ENCODE measurements at places on chromosomes 13 and 19.

DNA sequence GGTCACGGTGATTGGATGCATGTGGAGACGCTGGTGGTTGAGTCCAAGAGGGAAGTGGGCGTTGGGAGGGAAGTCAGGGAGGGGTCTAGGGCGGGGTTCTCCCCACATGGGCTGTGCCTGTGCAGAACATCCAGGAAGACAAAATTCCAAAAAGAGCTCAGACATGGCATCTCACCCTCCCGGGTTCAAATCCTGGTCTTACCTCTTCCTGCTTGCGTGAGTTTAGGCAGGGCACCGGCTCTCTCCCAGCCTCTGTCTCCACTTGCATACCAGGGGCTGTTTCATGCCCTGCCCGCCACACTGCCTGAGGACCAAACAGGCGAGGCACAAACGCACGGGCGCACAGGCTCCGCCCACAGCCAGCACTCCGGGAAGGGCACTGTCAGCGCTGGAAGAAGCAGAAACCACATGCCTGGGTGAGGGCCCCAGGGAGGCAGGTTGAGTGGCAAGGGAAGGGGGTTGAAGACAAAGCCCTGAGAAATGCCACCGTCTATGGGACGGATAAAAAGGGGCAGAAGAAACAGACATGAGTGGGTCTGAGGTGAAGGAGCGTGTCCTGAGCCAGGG lies 123.6 kb upstream of the SOX1 start:
- no peak for DNase-seq

GRCh38 chr19:11093689-11094238 lies 4.5 kb downstream of the LDLR start:
- DNase-seq: no peak

DNA sequence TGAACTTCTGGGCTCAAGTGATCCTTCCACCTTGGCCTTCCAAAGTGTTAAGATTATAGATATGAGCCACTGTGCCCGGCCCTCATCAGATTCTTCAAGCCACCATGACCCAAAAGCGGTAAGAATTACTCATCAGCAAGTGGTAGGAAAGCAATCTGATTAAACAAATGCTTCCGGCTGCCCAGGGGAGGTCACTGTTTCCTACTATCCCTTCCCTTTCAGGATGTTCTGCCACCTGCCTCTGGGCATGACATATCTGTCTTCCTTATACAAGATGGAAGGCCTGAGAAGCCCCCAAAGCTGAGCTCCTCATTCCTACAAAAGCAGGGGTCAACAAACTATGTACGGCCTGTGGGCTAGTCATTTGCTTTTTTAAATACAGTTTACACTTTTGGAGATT lies 7.0 kb downstream of the ABHD8 start:
- no peak for DNase-seq

GRCh38 chr19:9485140-9485539 lies 13.3 kb downstream of the ZNF560 start:
- DNase-seq: no peak

GRCh38 chr19:55693336-55693974 lies 18.4 kb downstream of the EPN1 start:
- DNase-seq: no peak

DNA sequence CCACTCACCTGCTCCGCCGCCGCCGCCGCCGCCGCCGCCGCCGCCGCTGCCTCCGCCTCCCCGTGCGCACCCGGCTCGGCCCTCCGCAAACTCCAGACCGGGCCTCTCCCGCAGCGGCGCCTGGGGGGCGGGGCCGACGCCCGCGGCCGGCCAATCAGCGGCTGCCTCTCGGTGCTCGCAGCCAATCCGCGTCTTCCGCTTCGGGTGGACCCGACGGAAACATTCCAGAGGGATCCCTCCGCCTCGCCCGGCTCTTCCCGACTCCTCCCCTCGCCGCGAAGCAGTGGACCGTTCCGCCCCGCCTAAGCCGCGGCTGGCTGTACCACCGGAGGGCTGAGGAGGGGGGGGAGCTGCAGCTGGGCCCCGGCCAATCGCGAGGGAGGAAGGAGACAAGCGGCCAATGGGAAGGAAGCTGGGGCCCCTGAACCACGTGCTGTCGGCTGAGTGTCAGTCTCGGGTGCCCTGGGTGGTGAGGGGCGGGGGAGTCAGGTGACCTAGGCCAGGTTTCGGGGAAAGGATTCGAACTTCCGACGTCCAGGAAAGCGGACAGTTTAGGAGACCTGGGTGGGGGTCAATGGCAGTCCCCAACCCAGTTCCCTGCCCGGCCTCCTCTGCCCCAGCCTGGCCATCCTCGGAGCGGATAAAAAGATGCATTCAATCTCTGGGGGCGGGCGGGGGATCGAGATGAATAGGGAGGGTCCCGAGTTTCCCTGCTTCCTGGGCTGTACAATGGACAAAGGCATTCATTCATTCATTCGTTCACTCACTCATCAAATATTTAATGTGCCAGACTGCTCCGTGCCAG lies at the start of gene GIPC1:
Gene GIPC1 (minus strand): TSS at position 99 of the 805 bp plus-strand sequence. CDS start 13,151 bp downstream, outside the sequence.
- DNase-seq: peak; percentile 98

GRCh38 chr19:55962186-55962585 lies 14.6 kb downstream of the NLRP8 start:
- no peak for DNase-seq

GRCh38 chr19:3995607-3996006 lies 10.3 kb upstream of the EEF2 start:
- no peak for DNase-seq

GRCh38 chr19:13684021-13684420 lies 80.3 kb upstream of the MRI1 start:
- no peak for DNase-seq

- DNase-seq: no peak
Observed at GRCh38 chr19:18117364-18117691, 19.8 kb downstream of the MAST3 start.

DNA sequence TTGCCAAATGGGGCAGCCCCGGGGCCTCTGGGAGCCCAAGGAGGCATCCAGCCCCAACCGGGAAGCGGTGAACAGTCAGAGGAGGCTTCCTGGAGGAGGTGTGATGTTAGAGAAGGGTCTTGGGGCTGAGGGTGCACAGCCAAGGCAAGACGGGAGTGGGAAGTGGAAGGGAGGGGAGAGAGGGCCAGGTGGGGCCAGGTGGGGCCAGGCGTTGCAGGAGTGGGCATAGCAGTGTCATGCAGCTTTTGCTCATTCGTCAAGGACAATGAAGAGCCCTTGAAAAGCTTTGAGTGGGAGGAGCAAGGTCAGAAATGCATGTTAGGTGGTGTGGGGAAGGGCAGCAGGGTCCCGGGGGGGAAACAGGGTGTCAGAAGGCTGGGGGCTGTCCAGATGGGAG lies 1.8 kb downstream of the FBN3 start:
- DNase-seq: no peak

DNA sequence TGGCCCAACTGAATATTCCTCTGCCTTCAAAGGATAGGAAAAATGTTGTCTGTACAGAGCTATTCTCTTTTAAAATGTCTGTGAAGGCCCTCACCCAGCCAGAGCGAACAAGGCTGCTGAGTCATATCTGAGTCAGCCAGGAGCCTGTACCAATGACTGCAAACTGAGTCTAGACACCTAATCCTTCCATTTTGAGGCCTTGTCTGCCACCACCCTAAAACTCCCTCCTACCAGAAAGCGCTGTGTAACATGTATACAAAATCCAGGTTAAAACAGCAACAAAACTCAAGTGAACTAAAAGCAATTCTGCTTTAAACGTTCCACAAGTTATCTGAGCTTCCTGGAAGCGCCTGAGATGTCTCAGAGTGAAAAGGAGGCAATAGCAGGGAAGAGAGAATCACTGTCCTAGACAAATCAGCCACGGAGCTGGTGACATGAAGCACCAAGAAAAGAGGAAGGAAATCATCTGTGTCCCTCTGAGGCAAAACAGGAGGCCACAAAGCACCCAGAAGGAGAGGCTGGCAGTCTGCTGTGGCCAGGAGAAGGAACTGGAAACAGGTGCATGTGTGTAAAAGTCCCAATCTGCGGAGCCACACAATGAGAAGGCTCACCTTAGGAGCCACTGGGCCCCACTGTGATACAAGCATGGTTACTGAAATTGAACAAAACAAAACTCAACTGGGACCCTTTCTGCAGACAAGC lies 10.2 kb downstream of the DHRS12 start:
- no peak for DNase-seq

- DNase-seq: no peak
Observed at GRCh38 chr13:40465015-40465390, 201.4 kb downstream of the FOXO1 start.

DNA sequence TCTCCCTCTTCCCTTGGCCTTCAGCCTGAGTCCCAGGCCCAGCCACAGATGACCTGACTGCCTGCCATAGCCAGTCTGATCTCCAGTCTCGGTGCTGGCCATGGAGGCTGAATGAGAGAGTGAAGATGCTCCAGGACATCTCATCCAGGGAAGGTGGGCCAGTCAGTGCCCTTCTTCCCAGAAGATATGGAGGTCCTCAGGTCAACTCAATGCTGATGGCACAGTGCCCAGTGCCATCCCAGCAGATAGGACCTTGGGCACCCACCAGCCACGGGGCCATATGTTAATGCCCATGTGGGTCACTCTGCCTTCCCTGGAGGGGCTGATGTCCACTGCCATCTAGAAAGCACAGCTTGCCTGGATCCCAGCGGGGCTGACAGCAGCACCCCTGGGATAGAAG lies 7.2 kb downstream of the VSTM2B start:
- no peak for DNase-seq

- DNase-seq: no peak
Observed at GRCh38 chr13:52070929-52071523, 46.5 kb downstream of the UTP14C start.

GRCh38 chr13:41859565-41859964 lies 101.3 kb downstream of the VWA8 start:
- no peak for DNase-seq

DNA sequence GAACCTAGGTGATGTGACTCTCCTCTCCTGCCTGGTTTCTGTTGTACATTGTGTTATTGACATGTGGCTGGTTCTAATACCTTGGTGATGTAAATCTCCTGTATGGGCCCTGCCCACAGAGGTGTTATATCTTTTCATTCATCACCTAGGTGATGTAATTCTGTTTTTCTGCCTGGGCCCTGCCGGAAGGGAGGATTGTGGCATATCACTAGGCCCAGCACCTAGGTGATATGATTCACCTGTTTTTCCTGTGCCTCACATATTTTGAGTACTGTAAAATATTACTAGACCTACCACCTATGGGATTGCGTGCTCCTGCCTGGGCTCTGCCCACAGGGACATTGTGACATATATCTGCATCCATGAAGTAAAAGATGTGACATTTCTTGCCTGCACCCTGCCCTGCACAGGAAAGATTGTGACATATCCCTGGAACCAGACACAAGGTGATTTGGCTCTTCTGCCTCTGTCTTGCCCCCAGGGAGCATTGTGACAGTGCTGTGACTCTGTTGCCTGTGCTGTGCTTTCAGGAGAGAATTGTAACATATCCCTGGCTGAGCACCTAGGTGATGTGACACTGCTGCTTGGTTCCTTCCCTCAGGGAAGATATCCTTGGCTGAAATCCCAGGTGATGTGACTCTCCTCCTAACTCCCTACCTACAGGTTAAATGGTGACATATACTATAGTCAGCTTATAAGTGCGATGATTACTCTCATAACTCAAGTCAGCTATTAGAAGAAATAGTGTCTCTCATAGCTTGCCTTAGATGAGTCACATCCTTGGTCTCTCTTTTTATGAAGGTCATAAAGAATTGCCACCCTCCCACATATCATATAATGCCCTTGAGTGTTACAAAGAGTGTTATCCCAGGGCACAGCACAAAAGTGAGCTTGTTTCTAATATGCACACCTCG lies 13.3 kb upstream of the ZNF681 start:
- DNase-seq: no peak

DNA sequence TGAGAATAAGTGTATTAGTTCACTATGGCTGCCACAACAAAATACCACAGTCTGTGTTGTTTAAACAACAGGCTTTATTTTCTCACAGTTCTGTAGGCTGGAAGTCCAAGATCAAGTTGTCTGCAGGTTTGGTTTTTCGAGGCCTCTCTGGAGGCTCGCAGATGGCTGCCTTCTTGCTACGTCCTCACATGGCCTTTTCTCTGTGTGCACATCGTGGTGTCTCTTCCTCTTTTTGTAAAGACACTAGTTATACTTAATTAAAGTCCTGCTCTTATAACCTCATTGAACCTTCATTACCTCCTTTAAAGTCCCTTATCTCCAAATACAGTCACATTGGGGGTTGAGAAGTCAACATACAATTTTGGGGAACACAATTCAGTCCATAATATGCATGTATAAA lies 10.6 kb downstream of the CSNK1A1L start:
- DNase-seq: no peak

DNA sequence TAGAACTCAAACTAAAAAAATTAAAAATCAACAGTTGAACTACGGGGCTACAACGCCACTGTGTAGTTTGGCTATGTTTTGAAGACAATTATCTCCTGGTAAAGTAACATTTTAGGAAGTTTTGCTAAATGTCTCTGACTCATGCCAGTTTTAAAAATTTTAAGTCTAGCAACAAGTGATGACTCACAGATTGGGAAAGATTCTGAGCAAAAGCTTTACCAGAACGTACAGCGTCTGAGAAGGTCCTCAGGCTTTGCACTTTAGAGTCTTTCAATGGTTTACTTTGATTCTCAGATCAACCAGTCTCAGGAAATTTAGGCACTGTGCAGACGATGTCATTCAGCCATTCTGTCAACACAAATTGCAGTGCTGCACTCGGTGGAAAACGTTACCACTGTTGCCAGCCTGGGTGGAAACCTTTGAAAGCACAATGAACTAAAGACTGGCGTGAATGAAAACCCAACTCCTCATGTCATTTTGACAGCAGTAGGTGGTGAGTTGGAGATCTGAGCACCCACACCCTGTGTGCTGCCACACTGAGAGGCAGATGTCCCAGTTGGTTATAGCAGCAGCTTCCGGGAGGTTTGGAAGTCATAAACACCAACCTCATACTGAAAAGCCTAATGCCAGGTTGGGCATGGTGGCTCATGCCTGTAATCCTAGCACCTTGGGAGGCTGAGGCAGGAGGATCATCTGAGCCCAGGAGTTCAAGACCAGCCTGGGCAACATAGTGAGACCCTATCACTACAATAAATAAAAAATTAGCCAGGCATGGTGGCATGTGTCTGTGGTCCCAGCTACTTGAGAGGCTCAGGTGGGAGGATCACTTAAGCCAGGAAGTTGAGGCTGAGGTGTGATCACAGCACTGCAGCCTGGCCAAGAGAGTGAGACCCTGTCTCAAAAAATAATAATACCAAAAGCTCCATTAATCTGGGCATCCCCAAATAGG lies 6.3 kb upstream of the WTIP start:
- DNase-seq: no peak

- no peak for DNase-seq
Observed at GRCh38 chr19:52170304-52170703, 1.1 kb downstream of the ZNF836 start.

GRCh38 chr19:12888006-12888603 lies 1.1 kb upstream of the KLF1 start:
- no peak for DNase-seq

GRCh38 chr19:45866400-45867176 lies 2.5 kb downstream of the FOXA3 start:
- DNase-seq: no peak

- DNase-seq: no peak
Observed at GRCh38 chr19:33719366-33720154, 77.1 kb upstream of the KCTD15 start.

GRCh38 chr19:37725181-37725580 lies 5.6 kb upstream of the ZNF607 start:
- no peak for DNase-seq

- DNase-seq: no peak
Observed at GRCh38 chr19:3119693-3120380, 16.0 kb upstream of the GNA15 start.

GRCh38 chr13:91375116-91375729 lies 23.2 kb upstream of the GPC5 start:
- DNase-seq: no peak

All from brain pericyte (primary cell).